ENCODE measurements at places on chromosomes 16 and 17.

DNA sequence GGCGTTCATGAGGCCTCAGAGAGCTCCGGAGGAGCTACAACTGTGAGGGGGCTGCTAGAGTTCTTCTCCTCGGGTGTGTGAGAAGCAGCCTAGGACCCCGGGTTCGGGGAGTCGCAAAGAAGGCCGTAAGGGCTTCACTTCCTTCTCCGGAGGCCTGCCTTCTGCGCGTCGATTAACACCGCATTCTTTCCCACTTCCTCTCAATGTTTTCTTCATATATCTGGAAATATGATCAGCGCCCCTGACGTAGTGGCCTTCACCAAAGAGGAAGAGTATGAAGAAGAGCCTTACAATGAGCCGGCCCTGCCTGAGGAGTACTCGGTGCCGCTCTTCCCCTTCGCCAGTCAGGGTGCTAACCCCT is 449 bp downstream of the SMCR8 start:
- no peak for DNase-seq

DNA sequence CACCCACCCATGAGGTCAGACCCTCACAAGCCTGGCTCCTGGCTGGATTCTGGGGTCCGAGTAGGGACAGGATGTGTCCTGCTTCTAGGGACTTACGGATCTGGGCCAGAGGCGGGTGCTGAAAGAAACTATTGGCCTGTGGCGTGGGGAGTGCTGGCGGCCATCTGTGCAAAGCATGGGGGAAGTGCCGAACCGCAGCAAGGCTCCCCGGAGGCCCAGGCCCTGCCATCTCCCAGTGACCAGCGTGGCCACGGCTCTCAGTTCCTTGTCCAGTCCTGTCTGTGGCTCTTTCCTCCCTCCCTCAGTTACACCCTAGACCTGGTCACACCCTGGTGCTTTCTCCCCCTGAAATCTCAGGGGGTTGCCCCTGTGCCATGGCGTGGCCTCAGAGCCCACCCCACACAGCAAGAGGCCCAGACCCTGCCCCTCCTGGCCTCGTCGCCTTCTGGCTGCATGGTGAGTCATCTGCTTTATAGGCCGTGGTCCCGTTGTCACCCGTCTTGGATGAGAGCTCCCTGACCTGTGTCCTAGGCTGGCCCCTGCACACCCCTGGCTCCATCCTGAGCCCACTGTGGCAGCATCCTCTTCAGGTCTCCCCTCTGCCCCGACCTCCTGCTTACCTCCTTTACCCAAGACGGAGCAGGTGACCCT is 54.5 kb downstream of the PRMT7 start:
- no peak for DNase-seq

DNA sequence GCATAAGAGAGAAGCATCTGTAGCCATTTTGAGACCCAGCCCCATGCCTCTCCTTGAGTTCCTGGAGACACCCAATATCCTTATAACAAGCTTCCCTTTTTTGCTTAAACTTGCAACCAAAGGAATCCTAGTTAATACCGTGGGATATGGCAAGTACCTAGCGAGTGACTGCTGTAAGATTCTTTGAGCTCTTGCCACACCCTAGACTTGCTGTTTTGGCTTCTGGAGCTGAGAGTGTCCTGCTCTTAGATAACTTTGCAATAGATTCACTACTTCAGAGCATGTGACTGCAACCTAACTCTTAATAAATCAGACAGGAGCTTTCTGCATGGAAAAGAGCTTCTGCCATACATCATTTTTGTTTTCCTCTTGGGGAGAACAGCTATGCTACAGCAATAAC is 58.3 kb downstream of the AKAP1 start:
- DNase-seq = no peak

- DNase-seq = no peak
Observed at GRCh38 chr17:39979016-39979670, 1.5 kb upstream of the PSMD3 start.

DNA sequence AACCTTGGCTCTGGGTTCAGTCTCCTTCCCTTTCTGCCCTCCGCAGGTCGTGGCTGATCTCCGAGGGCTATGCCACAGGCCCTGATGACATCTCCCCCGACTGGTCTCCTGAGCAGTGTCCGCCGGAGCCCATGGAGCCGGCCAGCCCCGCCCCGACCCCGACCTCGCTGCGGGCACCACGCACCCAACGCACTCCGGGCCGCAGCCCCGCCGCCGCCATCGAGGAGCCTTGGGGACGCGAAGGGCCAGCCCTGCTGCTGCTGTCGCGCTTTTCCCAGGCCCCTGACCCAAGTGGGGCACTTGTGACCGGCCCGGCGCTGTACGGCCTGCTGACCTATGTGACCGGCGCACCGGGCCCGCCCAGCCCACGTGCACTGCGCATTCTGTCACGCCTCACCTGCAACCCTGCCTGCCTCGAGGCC is 5.1 kb downstream of the ARMC5 start:
- peak; percentile 10 for DNase-seq

- no peak for DNase-seq
Observed at GRCh38 chr16:66596986-66597848, 7.3 kb upstream of the CMTM3 start.

DNA sequence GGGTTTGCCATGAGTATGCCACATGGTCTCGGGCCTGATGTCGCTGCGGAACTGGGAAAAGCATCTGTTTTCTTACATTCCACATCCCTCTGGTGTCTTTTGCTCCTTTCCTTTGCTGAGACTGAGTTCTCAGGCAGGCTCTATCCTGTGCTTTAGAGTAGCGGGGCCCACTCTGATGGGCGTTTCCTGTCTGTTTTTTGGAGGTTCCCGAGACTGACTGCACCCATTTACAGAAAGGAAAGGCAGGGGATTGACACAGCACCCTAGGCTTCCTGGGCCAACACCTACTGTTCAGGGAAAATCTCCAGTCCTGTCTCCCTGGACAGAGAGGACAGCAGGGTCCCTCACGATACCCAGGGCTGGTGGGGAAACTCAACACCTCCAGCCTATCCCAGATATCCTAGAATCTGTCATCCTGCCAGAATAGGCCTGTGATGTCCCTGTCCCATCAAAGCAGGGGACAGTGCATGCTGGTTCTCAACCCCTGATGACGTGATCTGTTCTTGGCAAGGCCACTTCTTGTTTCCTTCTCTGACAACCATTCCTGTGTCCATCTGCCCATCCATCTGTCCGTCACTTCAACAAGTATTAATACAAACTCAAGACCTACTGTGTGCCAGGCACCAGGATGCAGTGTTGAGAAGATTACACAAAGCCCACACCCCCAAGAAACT is 42.2 kb downstream of the ACTG1 start:
- DNase-seq = no peak

- DNase-seq = no peak
Observed at GRCh38 chr16:67435758-67436164, 4.8 kb downstream of the HSD11B2 start.

- DNase-seq = no peak
Observed at GRCh38 chr17:1965556-1966273, 59.4 kb downstream of the RTN4RL1 start.

- DNase-seq = no peak
Observed at GRCh38 chr16:12526515-12526914, 277.2 kb downstream of the CPPED1 start.

DNA sequence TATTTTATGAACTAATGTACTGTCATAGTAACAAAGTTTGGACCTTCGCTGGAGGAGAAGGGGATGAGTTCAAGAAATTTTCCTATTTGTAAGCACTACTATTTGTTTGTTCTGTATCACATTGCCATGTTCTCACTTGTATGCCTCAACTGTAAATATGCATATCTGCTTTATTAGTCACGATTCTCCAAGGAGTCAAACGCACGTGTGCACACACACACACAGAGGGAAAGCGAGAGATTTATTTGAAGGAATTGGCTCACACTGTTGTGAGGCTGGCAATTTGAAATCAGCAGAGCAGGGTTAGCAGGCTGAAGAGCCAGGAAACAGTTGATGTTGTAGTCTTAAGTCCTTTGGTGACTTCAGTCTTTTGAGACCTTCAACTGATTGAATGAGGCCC is 24.9 kb upstream of the MYH2 start:
- no peak for DNase-seq

DNA sequence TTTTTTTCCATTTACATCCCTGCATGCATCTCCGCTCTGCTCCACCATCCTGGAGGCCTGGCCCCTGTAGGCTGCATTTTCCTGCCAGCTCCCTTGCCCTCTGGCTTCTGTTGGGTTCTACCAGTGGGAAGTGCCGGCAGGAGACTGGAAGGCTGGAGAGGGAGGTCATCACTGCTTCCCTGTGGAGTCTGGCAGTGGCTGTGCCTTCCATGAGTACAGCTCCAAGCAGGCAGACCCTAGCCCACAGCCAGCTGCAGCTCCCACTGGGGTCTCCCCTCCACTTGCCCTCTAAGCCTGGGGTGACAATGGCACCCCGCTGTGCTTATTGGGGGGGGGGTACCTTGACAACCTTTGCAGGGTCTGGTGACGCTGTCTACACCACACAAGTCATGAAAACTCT is 37.3 kb downstream of the MMP15 start:
- DNase-seq = peak; percentile 18

- no peak for DNase-seq
Observed at GRCh38 chr16:65375651-65376050, 253.8 kb upstream of the CDH11 start.

DNA sequence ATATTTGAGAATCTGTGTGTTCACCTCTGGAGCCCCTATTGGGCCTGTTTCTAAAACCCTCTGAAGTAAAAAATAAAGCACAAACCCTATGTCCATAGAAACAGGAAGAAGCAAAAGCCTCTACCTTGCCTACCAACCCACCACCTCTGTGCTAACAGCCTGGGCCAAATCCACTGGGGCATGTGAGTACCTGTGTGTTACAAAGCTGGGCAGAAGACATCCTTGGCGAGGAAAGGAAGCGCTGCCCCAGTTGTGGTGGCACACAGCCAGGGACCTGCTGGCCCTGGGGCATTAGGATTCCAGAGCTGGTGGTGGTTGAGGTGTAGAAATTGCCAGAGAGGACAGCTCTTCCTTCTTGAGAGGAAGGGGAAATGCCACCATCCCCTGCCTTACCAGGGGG is 30.0 kb downstream of the MYO18A start:
- DNase-seq = no peak

DNA sequence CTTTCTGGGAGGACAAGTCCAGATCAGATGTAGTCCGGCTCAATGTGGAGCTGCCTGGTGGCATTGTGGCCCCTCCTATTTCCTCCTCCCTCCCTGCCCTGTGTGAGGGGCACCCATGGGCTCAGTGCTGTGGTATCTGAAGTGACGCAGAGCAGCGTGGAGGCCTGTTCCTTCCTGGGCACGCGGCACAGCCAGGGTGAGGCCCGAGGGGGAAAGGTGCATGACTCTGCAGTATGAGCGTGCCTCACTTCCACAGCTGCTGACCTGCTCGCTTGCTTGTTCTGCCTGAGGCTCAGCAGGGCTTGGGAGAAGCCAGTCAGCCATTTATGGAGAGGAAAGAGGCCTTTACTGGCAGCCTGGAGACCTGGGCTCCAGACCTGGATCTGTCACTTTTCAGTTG is 11.7 kb downstream of the TMEM238L start:
- no peak for DNase-seq

GRCh38 chr17:42026857-42027589 is 7.1 kb downstream of the NKIRAS2 start:
- DNase-seq = peak; percentile 53
